ENCODE measurements at places on chromosomes 3 and 15.

DNA sequence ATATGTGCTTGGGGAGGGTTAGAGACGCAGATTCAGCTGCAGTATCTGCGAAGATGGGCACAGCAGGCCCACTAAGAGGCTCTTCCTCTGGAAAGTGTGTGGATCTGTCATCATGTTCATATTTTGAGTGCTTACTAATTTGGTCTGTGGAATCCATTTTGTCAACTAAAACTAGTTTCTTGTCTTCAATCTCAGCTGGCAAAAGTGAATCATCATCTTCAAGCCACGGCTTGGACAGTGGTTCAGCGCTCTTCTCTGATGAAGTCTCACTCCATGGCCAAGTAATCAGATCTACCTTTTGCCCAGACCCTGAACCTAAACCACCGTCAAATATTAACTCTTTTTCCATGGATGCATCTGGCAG lies 76.2 kb downstream of the IMPG2 start:
- no peak for DNase-seq

DNA sequence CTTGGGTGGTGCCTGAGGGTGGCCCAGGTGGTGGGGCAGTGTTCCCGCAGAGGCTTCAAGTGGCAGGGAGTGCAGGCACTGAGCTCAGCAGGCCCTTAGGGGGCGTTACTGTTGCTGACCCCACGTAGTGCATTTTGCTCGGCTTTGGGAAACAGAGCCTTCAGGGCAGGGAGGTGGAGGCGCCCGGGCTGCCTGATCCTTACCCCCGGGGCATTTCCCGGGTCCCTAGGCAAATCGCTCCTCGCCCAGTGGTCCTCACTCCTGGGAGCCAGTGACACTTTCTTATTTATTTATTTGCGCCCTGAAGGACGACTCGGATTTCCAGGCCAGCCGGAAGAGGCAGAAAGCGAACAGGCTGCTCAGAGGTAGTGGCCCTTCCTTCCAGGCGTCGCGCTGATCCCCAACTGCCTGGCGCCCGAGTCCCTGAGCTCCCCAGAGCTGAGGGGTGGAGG lies 10.1 kb upstream of the FOXB1 start:
- DNase-seq, result no peak

DNA sequence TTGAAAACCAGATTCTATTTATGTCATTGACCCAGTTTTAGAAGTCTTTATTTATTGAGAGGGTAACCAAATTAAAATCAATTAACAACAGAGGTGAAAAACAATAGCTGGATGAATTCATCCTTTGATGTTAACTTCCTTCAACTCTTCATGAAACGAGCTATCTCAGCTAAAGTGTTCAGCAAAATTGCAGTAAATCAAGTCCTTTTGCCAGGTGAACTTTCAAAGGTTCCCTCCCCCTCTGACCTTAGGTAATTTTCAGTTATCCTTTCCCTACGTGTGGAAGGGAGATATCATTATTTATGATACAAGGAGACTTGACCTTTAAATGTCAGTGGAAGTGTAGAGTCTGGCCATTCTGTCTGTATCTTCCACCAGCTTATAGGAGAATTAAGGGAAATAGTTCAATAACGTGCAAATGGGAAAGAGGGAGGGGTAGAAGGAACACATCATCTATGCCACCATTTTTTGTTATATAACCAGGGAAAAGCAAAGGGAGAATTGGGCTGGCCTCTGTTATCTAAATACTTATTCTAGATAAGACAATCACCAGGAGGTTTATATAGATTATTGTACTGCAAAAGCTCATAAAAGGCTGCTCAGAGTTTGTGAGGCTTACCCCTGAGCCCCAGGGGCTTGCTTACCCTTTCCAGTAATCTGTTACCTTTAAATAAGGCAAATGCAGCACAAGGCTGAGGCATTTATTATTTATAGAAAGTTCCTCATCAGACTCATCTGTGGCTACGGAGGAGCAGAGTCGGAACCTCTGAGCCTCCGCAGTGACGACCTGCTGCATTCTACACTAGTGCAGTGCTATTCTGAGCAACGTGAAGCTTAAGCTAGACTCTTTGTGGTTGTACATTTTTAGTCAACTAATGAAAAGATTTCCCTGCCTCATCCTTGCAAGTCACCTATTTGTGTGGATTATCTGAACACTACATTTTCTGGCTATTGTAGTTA lies 97.7 kb upstream of the ZBED2 start:
- no peak for DNase-seq

- no peak for DNase-seq
Measured at GRCh38 chr15:38091078-38091645, 156.7 kb downstream of the TMCO5A start.

GRCh38 chr3:188421151-188421821 lies 267.3 kb downstream of the LPP start:
- DNase-seq, result no peak

DNA sequence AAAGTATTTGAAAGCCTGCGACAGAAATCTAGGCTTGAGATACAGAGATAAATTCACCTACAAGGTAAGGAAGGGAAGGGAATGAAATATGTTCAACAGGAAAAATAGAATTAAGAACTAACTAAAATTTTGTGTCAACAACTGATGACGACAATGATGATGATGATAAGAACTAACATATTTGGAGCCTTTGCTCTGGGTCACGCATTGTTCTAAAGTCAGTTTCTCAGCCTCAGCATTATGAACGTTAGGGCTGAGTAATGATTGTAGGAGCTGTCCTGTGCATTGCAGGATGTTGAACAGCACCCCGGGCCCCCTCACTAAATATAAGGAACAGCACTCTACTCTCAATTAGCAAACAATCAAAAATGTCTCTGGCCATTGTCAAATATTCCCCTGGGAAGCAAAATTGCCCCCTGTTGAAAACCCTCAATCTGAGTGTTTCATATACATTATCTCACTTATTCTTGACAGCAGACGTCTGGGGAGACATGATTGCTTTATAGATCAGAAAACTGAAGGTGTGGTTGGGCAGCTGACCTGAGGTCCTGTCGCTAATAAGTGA lies 88.5 kb downstream of the ERC2 start:
- no peak for DNase-seq

DNA sequence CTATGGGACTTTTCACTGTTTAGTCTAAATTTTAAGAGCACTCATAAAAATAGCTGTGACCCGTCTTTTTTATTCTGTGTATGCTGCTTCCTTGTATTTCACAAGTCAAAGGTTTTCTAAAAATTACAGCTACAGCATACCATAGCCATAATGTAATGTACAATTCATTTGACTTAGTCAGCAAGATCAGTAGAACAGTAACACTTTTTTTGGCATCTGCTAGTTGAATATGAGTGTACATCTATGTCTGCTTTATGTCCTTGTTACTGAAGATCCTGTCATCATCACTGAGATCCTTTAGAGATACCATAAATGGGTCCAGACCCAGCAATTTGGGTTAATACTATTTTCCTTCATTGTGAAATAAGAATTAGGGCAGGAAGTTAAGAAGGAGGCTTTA lies 42.2 kb downstream of the CMSS1 start:
- DNase-seq, result no peak

GRCh38 chr3:39267631-39268548 lies 11.9 kb downstream of the CX3CR1 start:
- DNase-seq, result peak; percentile 53

- DNase-seq, result no peak
Measured at GRCh38 chr15:100133001-100133400, 208.8 kb downstream of the ADAMTS17 start.

GRCh38 chr15:44058126-44058525 lies 136.9 kb downstream of the FRMD5 start:
- no peak for DNase-seq

- DNase-seq, result no peak
Measured at GRCh38 chr3:141257961-141258360, 26.3 kb downstream of the PXYLP1 start.

- DNase-seq, result no peak
Measured at GRCh38 chr3:188711881-188712247, 459.9 kb upstream of the TPRG1 start.

GRCh38 chr15:80638553-80639167 lies 56.5 kb upstream of the ABHD17C start:
- DNase-seq, result no peak

DNA sequence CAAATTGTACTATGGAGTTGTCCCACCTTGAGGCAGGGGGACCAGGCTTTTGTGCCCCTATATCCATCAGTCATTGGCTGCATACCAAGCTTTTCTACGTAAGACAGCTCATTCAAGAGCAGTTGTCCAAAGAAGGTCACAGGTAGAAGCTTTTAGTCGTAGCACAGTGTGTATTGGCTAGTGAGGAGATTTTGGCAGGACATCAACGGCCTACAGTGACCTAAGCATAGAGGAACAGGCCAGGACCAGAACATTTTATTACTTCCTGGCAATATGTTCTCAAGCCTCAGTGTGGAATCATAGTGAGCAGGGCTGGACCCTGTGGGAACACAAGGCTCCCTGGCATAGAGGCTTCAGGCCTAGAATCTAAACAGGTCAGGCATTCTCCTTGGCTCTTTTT lies 105.4 kb upstream of the ANKRD28 start:
- no peak for DNase-seq

DNA sequence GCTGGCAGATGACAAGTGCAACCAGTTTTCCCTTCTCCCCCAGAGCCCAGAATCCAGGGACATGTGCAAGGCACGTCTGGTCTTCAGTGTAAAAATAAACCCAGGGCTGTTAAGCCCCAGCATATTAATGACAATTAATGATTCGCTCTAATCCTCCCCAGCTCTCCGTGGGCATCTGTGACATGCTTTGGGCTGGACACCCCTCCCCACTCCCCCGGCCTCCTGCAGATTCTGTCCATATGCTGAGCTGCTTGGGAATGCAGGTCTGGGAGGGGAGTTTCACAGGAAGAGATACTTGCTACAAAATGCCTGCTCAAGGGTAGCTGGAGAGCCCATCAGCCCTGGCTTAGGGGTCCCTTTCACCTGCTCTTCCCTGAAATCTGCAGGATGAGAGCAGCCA lies 43.0 kb upstream of the NTRK3 start:
- no peak for DNase-seq

DNA sequence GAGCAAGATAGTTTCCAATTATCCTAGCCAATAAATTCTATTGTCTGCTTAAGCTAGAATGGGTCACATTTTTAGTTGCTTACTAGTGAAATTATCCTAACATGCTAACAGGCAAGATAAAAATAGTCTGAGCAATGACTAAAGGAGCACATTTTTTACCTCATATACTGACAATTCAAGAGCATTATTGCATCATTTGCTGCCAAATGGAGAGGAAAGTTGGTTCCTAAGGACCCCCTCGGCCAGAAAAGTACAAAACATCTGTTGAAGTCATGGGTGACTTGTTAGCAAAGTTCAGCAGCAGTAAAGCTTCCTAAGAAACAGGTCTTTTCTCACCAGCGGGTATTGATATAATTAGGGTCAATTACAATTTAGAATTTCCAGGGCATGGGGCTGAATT lies 1001.0 kb downstream of the FHIT start:
- DNase-seq, result no peak

DNA sequence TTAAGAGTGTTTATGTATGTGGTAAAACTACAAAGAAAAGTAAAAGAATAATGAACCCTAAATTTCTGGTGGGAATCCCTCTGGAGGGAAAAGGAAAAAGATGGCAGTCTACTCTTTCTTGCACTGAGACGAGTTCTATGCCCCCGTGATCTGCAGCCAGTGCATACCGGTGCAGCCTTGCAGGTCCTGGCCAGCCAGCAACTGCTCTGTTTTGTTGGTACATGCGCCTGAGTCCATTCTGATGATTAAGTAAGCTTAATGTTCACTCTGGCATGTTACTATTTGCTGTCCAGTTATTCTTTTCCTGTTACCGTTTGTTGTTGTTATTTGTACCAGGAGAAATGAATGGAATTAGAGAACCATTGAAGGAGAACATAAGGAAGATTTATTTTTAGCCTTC lies 95.1 kb upstream of the TMC3 start:
- no peak for DNase-seq

GRCh38 chr15:26066896-26067295 lies 203.8 kb upstream of the ATP10A start:
- DNase-seq, result no peak

GRCh38 chr15:78855746-78856145 lies 16.9 kb upstream of the MORF4L1 start:
- no peak for DNase-seq

- DNase-seq, result peak; percentile 9
Measured at GRCh38 chr15:94582368-94582767, 351.0 kb downstream of the MCTP2 start.

DNA sequence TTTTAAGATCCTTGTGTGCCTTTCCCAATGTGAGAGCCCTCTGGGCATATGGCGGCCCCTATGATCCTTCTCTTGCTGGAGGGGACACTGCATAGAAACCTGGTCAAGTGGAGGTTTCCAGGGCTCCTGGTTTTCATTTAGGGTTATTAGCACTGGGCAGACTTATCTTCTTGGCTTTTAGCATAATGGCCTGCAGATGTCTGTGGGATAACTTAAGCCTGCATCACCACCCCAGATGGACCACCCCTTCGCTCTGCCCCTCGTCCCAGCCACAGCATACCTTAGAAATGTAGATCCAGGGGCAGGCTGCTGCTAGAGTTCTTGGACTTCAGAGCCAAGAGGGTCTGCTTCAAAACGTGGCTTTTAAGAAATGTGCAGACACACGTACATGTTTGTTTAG lies 340.3 kb upstream of the CTDSPL start:
- DNase-seq, result no peak

GRCh38 chr15:41851167-41851523 lies 12.5 kb downstream of the PLA2G4B start:
- DNase-seq, result no peak

DNA sequence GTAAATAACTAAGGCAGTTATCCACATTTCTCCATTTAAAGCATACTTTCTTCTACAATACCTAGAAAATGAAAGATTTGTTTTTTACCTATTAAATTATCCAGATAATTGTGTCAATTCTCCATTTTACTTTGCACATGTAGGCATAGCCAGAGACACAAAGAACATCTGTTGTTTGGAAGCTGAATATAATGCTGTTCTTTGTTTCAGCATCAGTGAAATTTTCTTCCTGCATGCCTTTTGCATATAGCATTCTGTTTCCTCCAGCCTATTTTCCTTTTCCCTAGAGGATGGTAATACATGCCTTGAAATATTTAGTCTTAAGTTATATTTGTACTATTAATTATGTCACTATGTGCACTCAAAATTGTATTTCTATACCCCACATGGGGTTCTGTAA lies 233.7 kb downstream of the CNTN6 start:
- no peak for DNase-seq

DNA sequence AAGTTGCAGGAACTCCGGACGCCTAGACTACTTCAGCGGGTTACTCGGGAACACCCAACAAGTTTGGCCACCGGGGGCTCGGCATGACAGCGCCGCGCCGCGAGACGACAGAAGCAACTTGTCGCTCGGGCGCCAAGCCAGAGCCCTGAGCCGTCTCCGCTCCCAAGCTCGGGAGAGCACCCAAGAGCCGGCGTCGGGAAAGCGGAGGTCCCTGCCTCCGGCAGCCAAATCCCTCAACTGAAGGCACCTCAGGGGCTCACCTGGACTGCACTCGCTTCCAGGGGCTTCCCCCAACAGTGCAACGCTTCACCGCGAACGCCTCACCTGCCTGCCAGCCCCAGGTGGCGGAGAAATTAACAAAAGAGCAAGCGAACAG lies 640 bp downstream of the MB21D2 start:
- peak; percentile 47 for DNase-seq

GRCh38 chr15:88257311-88258092 lies 963 bp upstream of the NTRK3 start:
- DNase-seq, result no peak

GRCh38 chr15:37135225-37135624 lies 34.9 kb upstream of the MEIS2 start:
- DNase-seq, result no peak

GRCh38 chr15:82871358-82871757 lies 61.9 kb downstream of the WHAMM start:
- no peak for DNase-seq

- no peak for DNase-seq
Measured at GRCh38 chr3:49721596-49721895, 2.1 kb upstream of the AMIGO3 start.

GRCh38 chr3:108408883-108409799 lies 101.3 kb downstream of the MYH15 start:
- DNase-seq, result no peak

Data from CD4-positive, alpha-beta T cell treated with Interleukin-17A for 4 hours (primary cell).